ENCODE measurements at places on chromosomes 13 and 19.

DNA sequence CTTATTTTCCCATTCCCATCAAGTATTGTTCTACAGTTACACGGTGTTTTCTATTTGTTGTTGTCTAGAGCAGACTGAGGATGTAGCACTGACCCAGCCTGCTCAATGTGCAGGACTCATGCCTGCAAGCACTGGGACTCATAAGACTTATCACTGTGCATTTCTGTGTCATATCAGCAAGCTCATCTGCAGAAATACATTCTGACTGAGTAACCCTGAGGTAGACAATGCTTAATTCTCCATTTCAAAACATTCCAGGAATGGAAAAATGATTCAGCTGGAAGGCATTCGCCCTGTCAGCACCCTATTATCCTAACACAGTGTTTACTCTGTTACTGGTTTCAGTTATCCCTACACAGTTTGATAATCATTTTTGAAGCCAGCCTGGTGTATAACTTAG is 2506.4 kb downstream of the PCDH9 start:
- DNase-seq: no peak

GRCh38 chr19:42409477-42409876 is 17.7 kb downstream of the LIPE start:
- DNase-seq: no peak

GRCh38 chr13:32253911-32254399 is 61.2 kb downstream of the ZAR1L start:
- no peak for DNase-seq

DNA sequence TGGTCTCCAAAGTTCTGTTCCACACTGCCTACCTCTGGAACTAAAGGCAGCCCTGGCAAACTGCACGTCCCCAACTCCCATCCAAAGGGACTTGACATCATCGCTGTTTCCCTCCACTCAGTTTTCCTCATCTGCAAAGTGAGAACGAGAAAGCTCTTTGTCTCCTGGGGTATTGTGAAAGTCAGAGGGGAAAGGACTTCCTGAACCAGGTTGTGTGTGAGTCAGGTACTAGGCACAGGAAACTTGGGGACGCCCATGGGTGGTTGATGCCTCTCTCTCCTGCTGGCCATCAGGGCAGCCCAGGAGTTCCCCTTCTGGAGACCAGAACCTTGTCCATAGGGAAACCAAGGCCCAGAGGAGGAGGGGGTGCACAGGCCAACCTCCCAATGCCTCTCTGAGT is 4.7 kb downstream of the CRLF1 start:
- DNase-seq: no peak

DNA sequence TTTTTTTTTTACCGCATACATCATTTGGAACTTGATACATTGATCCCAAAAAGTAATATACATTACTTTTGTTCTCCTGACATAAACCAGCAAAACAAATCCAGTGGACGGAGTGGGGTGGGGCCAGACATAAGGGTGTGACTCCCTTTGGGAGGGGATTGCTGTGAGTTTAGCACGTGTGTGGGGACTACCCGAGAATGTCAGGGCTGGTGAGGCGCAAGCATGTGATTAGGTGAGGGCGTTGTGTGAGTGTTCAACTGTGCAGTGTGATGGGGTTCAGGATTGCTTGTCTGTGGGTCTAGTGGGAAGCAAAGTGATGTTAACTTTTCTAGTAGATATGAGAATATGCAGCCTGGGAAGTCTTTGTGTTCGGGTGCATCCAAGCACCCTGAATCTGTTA is 468.0 kb downstream of the TSHZ3 start:
- DNase-seq: no peak

DNA sequence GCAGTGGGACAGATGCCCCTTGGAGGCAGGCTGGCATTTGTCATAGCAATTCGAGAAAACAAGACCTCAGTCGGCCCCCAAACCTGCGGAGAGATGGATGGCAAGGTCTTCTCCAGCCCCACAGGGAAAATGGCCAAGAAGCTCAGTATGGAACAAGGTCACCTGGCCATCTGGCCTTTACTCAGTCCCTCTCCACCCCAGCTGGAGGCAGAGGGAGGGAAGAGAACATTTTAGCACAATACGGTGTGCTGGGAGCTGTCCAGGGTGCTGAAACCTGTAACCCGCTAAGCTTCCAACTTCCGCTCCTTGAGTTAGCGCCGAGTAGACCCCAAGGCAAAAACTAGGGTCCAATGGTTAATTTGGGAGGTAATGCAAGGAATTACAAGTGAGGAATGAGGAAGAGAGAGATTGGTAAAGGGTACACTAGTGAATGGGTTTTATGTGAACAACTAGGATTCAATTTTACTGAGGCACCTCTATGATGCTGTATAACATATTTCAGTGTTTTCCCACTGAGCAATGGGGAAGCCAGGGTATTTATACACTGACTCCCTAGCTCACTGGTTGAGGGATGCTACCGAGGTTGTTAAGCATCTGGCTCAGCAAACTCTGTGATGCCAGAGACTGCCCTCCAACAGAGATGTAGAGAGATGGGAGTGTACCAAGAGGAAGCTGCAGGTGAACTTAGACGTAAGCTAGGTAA is 64.3 kb downstream of the CACNA1A start:
- no peak for DNase-seq
